Stimulated activated CD4-positive, alpha-beta T cell treated with anti-CD3 and anti-CD28 coated beads, Interleukin-4, amount 100 ng/mL, for 4 hours (primary cell): ENCODE measurements at places on chromosomes 7 and 10.

DNA sequence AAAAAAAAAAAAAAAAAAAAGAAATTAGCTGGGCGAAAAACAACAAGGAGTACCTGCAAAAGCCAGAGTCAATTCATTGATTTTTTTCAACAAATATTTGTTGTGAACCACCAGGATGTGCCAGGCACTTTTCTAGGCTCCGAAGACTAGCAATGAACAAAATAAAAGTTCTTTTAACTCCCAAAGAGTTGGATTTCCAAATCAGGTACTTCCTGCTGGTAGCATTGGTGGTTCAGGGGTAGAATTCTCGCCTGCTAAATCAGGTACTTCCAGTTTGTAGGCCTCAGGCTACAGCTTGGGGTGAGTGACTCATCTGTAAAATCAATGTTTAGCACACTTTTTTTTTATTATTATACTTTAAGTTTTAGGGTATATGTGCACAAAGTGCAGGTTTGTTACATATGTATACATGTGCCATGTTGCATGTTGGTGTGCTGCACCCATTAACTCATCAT, 10.9 kb downstream of the PPA1 start:
- DNase-seq = no peak

DNA sequence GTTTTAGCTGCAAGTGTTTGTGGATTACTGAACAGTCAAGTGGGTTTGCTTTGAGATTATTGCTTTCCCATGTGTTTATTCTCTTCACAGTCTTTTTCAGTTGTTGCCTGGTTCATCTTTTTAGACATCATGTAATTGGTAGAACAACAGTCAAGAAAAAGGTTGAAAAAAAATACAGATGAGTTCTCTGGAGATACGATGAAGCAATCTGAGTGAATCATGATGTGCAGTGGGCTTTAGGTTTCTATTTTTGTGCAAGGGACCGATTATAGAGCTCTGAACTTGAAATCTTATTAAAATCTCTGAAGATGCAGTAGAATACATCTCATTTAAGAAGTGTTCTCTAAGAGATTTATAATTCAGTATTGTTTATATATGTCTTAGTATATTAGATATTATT, 145.7 kb downstream of the SDK1 start:
- no peak for DNase-seq

DNA sequence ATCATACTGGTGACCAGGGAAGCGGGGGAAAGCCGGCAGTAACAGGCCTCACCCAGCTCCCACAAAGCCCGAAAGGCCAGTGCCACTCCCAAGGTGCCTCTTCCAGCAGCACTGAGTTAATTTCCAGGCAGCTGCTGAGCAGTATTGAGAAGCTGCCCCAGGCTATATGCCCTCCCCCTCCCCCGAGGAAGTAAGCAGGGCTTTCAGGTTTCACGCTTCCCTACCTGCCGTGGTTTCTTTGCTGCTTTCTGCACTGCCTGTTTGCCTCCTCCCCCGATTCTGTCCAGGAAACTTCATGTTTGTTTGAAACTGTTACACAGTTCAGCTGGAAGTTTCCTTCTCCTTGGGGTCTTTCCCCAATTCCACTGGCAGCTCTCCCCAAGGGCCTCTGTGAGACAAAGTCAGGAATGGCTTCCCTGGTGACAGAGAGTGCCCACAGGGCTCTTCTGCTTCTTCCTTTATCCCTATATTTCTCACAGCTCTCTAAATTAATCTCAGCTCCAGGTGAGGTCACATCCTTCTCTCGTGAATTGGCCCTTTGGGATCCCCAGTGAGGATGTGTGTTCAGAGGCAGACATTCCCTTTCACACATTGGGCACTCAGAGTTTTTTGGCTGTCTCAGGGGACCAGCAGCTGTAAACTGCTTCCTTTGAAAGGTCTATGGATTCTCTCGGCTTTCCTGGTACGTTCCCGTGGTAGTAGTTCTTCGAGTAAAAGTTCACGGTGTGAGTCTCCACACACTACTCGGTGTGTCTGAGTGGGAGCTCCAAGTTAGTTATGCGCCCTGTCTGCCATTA, 19.4 kb downstream of the C1GALT1 start:
- DNase-seq = peak; percentile 17

GRCh38 chr7:111744501-111745155, 182.3 kb upstream of the IMMP2L start:
- DNase-seq = no peak

DNA sequence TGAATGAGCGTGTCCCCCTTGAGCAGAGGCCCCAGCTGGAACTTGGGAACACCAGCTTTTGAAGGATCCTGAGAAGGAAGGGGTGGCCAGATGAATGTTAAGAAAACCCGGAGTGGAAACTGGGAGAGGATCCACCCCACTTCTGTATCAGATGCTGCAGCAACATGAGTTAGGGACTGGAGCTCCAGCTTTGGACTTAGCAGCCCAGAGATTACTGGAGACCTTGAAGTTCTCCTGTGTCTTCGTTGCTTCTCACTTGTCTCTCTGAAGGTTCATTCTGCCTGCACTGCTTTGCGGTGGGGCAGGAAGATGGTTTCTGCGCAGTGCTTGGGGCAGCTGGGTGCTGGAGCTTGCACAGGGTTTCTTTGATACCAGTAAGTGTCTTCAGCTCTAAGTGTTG, 9.3 kb downstream of the TMEM248 start:
- DNase-seq = no peak

DNA sequence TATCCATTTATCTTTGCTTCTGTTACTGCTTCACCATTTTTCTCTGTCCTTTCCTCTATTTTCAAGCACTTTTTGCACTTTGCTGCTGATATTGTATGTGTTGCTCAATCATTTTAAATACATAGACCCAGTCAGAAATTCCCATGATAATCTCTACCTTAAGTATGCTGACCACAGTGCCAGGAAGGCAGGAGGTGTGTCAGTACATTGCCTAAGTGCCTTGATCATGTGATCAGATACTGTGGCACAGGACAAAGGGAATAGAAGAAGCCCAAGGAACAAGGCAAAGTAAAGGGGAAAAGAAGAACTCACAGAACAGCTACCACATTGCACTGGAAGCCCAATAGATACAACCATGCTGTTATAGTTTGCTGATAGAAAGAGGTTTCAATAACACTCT, 53.7 kb upstream of the CD36 start:
- no peak for DNase-seq

DNA sequence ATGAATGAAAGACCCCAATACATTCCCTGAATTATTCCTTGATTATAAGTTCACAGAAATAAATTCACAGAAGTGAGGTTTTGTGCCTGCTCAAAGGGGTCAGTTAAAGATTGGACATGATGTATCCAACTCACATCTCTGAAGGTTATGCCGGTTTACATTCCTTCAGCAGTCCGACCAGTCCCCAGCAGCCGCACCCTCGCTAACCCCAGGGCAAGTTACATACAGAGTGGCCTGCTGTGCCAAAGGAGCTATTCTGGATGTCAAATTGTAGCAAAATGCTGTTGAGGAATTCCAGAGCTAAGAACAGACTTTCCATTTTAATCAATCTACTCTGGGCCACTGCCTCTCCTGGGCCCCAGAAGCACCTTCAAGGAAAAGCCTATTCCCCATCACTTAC, 20.3 kb downstream of the PSAP start:
- DNase-seq = no peak

GRCh38 chr7:113806633-113807327, 112.0 kb downstream of the PPP1R3A start:
- DNase-seq = no peak

DNA sequence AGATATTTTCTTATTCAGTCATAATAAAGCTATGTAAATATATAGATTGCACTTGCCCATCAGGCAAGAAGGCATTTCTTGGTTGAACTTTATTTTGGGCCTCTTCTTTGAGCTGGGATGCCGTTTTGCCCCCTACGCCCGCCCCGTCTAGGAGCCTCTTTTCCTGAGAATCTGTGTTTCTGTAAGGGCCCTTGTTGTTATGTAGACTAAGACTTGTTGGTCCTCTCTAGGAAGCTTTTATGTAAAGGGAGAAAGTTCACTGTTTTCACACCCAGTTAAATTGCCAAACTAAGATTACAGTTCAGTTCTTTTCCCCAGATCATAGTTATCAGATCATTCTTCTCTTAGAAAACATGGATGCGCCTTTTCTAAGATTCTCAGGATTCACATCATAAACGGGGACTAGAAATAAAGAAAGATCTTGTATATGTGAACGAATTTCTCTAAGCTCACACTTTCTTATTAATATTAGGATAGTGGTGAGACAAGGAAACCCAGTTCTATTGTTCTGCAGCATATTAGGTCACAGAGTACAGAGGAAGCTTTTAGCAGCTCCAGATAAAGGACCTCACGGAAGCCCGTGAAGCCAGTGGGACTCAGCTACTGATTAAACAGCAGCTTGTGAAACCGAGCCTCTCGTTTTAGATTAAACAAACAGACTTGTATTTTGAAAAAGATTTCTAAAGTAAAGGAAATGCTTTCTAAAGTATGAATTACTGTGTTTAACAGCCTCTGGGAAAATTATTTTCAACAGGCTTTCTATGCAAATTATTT, 3.8 kb downstream of the LMTK2 start:
- DNase-seq = no peak

GRCh38 chr7:19177269-19177668, 32.0 kb upstream of the FERD3L start:
- no peak for DNase-seq

DNA sequence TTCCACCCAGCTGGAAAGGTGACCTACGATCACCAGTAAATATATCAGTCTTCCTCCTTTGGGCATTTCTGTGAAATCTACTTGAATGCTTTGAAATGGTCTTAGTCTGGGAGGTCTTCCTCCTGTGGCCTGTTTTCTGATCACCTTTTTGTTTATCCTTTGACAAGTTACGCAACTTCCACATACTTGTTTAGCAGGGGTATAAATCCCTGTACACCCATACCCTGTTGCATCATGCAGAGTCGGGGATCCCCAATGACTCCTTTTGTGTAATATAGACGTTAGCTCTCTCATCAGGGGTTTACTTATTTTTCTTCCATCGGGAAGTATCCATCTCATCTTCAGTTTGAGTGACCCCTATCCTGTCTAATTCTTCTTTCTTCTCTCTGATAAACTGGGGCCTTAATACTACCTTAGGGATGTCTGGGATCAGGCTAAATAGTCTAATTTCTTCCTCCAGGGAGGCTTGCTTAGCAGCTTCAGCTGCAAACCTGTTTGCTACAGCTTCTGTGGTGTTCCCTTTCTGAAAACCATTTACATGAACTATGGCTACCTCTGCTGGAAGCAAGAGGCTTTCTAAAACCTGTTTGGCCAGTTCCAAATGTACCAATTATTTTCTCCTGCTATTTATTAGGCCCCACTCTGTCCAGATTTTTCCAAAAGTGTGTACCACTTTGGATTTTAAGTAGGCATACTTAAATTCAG, 25.8 kb downstream of the MAPK8 start:
- DNase-seq = no peak

- DNase-seq = no peak
Observed at GRCh38 chr7:124033095-124033806, 384 bp upstream of the TMEM229A start.

GRCh38 chr7:12584930-12585329, 14.4 kb downstream of the SCIN start:
- no peak for DNase-seq

- no peak for DNase-seq
Observed at GRCh38 chr7:69919426-69920111, 321.3 kb downstream of the AUTS2 start.

DNA sequence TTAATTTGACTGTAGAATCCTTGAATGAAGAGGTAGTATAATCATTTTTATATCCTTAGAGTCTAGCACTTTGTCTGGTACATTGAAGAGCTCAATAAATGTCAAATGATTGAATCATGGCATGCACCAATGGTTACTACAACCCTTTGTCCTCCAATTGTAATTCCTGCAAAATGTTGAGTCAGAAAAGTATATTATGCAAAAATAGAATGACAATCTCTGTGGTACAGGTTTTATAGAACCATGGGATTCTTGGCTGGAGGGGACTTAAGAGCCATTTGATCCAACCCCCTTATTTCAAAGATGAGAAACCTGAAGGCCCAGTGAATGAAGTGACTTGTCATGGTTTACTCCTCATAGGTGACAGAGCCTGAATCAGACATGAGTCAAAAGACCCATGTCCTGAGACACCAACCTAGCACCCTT, 30.9 kb upstream of the SMKR1 start:
- no peak for DNase-seq

DNA sequence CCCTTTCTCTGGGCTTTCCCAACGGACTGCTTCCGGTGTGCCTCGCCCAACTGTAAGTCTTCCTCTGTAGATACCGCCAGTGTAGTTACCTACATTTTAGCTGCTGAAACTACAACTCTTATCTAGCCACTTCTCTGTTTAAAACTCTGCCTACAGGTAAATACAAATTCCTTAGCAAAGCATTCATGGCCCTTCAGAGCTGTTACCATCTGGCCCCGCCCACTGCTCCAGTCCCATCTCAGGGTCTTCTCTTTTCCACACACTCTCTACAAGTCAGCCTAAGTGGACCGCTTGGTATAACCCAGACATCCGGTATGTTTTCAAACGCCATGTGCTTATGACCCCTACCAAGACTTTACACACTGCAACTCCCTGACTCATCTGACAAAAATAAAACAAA, 41.0 kb upstream of the LAMB4 start:
- no peak for DNase-seq

- DNase-seq = no peak
Observed at GRCh38 chr7:12949060-12949931, 261.9 kb downstream of the ARL4A start.

DNA sequence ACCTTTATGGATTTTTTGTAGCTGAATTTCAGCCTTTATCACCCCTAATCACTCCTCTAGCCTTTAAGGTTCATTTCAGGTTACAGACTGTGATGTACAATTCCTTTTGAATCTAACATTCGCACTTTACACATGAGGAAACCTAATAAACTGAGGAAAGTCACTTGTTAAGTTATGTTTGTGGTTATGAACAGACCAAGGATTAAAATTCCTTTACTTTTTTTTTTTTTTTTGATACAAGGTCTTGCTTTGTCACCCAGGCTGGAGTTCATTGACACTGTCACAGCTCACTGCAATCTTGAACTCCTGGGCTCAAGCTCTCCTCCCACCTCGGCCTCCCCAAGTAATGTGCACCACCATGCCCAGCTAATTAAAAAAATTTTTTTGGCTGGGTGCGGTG, 3.6 kb downstream of the MCU start:
- no peak for DNase-seq

DNA sequence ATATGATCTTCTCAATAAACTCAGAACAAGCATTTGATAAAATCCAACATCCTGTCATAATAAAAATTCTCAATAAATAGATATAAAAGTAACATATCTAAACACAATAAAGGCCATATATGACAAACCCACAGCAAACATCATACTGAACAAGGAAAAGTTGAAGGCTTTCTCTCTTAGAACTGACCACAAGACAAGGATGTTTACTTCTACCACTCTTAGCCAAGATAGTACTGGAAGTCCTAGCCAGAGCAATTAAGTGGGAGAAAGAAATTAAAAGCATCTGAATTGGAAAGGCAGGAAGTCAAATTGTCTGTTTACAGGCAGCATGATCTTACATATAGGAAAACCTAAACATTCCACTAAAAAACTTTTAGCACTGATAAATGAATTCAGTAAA, 510.9 kb downstream of the ANKRD7 start:
- no peak for DNase-seq

DNA sequence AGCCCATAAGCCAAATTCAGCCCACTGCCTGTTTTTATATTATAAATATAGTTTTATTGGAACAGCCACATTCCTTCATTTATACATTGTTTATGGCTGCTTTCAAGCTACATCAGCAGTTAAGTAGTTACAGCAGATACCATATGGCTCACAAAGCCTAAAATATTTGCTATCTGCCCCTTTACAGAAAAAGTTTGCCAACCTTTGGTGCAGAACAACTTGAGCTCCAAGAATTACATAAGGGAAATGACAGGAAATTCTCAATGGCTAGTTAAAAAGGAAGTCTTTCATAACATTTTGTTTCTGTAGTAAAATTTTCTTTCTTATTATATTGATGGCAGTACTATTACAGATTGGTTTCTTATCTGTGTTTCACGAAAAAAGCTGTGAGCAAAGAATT, 59.3 kb downstream of the COL28A1 start:
- no peak for DNase-seq
